ENCODE measurements at places on chromosomes 2 and 18.

- peak; percentile 33 for DNase-seq
Measured at GRCh38 chr2:9554921-9555296, 721 bp downstream of the ADAM17 start.

GRCh38 chr2:181072486-181073235, 92.3 kb downstream of the UBE2E3 start:
- DNase-seq = no peak

- DNase-seq = no peak
Measured at GRCh38 chr2:75703589-75704287, 7.0 kb downstream of the GCFC2 start.

- no peak for DNase-seq
Measured at GRCh38 chr2:53210538-53210937, 557.1 kb upstream of the CHAC2 start.

DNA sequence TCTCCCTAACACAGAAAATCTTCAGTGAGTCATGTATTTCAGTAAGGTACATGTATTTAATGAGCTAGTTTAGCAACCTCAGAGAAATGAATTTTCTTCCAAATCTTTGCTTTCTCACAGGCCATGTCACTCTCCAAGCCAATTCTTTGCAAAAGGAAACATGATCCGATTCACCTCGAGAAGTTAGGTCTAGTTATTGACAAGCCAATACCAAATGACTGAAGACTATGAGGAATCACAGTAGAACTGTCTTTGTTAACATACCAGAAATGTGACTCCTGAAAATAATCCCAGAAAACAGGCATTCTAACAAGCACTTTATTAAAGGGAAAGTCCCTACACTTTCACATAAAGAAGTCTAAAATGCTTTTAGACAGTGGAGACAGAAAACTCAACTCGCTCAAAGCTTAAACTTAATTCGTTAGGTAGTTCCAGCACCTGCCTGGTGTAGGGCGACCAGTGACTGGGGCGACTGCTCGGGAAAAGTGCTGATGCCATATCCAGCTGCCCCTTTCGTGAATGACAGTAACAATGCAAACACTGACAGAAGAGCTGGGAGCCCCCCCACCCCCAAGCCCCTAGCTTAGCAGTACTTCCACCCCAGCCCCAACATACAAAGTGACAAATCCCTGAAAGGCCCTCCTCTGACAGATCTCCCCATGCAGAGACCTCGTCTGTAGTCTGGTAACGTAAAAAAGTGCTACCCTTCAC, 1.8 kb downstream of the MEMO1 start:
- DNase-seq = peak; percentile 5

GRCh38 chr18:12741351-12741750, 38.5 kb downstream of the PSMG2 start:
- no peak for DNase-seq
